ENCODE measurements at places on chromosomes 11 and 22. TPM values are rescaled to one million over a fixed set of nuclear protein-coding genes. Genes with fewer than 3 reads are reported as not detected.

GRCh38 chr11:44313761-44314489 lies 4.0 kb upstream of the ALX4 start:
- peak; percentile 60 for DNase-seq

- no peak for DNase-seq
Measured at GRCh38 chr11:101138245-101138930, 8.8 kb upstream of the PGR start.

DNA sequence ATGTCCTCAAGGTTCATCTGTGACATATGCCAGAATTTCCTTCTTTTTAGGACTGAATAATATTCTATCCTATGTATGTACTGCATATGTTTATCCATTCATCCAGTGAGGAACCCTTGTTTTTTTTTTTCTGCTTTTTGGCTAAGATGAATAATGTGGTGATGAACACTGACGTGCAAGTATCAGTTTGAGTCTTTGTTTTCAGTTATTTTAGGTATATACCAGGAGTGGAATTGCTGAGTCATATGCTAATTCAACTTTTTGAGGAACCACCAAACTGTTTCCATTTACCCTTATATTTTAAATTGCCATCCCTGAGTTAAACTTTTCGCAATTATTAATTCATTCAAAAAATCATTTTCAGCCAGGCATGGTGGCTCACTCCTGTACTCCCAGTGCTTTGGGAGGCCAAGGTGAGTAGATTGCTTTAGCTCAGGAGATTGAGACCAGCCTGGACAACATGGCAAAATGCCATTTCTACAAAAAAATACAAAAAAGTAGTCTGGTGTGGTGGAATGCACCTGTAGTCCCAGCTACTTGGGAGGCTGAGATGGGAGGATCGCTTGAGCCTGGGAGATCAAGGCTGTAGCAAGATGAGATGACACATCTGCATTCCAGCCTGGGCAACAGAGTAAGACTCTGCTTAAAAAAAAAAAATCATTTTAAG lies 64.2 kb downstream of the MICAL2 start:
- peak; percentile 53 for DNase-seq

DNA sequence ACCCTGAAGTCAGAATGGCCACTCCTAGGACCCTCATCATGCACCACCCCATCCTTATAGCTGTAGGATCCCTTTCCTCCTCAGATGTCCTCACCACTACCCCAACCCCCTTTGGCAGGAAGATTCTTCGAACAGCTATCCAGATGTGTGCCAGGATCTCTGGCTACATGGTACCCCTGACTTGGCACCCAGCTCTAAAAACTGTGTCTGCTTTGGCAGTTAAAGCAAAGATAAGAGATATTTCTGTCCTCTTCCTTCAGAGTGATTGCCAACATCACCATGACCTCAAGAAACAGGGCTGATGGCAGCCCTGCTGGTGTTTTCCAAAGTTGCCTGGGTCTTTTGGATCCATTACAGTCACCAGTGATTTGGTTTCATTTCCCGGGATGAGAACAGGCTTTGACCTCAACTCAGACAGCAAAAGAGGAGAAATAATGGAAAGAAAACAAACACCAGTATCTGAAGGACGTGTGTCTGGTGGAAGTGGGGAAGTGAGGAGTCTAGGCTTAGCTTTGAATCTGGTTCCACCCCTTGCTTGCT lies 4.3 kb upstream of the NRIP3 start:
- no peak for DNase-seq

DNA sequence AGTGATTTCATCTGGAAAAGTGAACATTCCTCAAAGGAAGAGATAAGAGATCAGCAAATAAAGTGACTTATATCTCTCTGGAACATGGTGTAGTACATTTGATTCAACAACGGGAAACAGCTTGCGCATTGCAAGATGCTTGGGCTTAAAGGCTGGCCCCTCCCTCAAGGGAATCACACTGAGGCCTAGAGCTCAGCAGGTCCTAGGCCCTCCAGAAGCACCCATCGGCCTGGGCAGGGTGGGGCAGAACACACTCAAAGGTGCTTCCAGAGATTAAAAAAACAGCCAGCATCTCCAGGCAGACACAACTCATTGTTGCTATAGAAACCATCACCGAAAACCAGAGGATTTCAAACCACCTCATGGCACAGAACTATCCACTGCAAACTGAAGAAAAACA lies 69.0 kb upstream of the ARFGAP3 start:
- DNase-seq: no peak

GRCh38 chr22:46775850-46776826 lies 13.7 kb downstream of the TBC1D22A start:
- no peak for DNase-seq

GRCh38 chr11:119424276-119424675 lies 1.3 kb upstream of the THY1 start:
- no peak for DNase-seq

TENM4 gene
- total RNA-seq: 5.0 TPM

OR9I1 gene
- not detected for total RNA-seq
